ENCODE measurements at places on chromosomes 12 and 14. TPM values are rescaled to one million over a fixed set of nuclear protein-coding genes. Genes with fewer than 3 reads are reported as not detected.

Gene CRIP1
- total RNA-seq = 24.3 TPM

Gene LYZ
- total RNA-seq = 28.0 TPM

Gene SLCO1B1
- not detected for total RNA-seq

DNA sequence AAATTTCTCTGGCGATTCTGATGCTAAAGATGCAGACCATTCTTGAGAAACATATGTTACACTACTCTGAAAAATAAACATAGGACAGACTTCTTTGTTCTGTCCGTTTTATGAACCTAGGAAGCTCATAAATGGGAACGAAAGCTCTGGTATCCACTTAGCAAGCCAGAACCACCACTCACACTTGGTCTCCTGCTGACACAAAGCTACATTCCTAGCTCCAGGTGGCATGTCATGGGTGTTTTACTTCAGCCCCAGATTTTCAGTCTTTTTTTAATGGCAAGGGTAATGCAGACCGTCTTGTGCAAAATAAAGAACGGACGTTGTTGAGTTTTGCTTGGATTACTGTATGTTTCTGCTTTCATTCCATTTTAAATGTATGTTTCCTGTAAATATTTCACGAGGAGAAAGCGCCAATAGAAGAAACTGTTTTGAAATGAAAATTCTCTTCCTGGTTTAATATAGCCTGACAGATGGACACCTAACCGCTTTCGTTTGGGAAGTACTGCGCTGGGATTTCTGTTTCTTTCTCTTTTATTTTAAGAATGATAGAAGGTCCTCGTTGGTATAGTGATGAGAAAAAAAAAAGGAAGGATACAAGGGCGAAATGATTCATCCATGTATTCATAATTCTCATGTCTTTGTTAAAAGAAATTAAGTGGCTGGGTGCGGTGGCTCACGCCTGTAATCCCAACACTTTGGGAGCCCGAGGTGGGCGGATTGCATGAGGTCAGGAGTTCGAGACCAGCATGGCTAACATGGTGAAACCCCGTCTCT lies 871 bp upstream of the COQ5 start:
- no peaks in the 10 kb centered on the region for H3K36me3 ChIP-seq
- no peaks in the 10 kb centered on the region for H3K27me3 ChIP-seq
- H3K4me3 ChIP-seq = peak overlapping the region; percentile 5
- H3K4me1 ChIP-seq = peaks cover 19% of the 10 kb centered on the region
- peak overlapping the region; percentile 96 for H3K27ac ChIP-seq

- no peak overlapping the region for H3K4me3 ChIP-seq
- no peaks in the 10 kb centered on the region for H3K4me1 ChIP-seq
- DNase-seq = no peak
- H3K27me3 ChIP-seq = no peaks in the 10 kb centered on the region
- no peaks in the 10 kb centered on the region for H3K36me3 ChIP-seq
Observed at GRCh38 chr12:27151479-27151878, 69.1 kb upstream of the C12orf71 start.

- H3K4me3 ChIP-seq = no peak overlapping the region
- peaks cover 27% of the 10 kb centered on the region for H3K4me1 ChIP-seq
- DNase-seq = no peak
- H3K27me3 ChIP-seq = no peaks in the 10 kb centered on the region
Observed at GRCh38 chr12:68403296-68403695, 71.1 kb upstream of the MDM1 start.

GRCh38 chr14:38363217-38363616 lies 107.3 kb upstream of the CLEC14A start:
- H3K4me3 ChIP-seq = no peak overlapping the region
- no peak overlapping the region for H3K27ac ChIP-seq
- no peaks in the 10 kb centered on the region for H3K27me3 ChIP-seq
- H3K36me3 ChIP-seq = no peaks in the 10 kb centered on the region

DNA sequence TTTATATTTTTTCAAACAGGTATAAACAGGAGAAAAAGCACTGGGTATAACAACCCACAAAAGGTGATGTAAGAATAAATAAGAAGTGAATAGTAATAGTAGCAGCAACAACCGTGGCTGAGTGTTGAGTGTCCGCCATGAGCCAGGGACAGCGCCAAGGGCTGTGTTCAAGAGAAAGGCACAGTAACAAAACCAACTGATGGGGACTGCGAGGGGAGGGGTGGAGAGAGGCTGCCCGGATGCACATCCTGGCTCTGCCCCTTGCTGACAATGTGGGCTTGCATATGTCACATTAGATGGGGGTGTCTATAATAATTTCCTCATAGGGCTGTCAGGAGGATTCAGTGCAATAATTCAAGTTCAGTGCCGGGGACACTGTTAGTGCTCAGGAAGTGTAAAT lies 912.4 kb downstream of the VRK1 start:
- H3K27ac ChIP-seq = no peak overlapping the region
- no peak for DNase-seq
- H3K36me3 ChIP-seq = no peaks in the 10 kb centered on the region

DNA sequence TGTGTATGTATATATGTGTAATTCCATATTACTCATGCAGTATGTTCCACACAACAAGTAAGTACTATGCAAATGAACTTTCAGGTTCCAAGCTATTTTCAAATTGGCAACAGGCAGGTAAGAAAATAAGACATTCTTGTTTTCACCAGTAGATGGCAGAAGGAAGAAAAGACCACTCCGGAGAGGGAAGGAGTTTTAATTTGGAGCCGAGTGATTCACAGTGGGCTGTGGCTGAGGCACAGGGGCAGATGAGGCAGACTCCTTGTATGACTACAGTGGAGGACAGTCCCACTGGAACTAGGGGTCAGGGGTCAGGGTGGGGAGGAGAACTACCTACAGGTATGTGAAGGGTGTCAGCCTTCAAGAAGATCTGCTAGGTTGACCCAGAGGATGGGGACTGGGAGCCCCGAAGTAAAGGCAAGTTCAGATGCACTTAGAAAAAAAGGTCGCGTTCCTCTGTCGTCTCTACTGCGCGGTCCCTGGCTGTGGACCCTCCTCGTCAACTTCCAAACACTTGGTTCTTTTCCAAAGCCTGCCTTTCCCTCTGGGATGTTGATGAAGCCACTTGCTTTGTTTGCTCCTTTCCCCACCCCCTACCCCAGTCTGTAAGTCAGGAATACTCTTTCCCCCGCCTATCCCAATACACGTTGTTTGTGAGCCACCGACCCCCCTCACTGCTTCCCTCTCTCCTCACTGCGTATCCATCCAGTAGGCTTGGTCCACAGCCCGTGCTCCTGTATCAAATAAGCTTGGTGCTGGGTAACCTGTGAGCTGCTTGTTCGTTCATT lies 24.1 kb downstream of the DDX47 start:
- no peak overlapping the region for H3K4me3 ChIP-seq
- H3K4me1 ChIP-seq = no peaks in the 10 kb centered on the region
- DNase-seq = no peak
- no peaks in the 10 kb centered on the region for H3K27me3 ChIP-seq
- no peak overlapping the region for H3K27ac ChIP-seq

DNA sequence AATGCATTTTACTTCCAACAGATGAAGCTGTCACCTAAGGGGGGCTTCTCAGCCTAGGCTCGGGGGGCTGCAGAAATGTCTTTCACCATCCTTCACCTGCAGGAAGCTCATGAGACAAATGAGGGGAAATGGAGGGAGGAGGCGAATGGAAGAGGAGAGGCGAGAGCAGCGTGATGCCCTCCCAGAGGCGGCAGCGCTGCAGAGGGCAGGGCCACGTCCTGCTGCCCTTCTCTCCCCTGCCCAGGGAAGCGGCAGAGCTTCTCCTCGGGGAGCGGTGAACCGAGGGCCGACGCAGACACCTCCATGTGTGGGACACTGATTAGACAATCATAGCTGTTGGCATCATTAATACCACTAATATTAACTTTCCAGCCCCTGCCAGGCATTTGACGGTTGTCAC lies 78.3 kb downstream of the SERPINA3 start:
- no peaks in the 10 kb centered on the region for H3K36me3 ChIP-seq
- H3K4me3 ChIP-seq = no peak overlapping the region
- H3K27ac ChIP-seq = no peak overlapping the region
- DNase-seq = peak; percentile 30

DNA sequence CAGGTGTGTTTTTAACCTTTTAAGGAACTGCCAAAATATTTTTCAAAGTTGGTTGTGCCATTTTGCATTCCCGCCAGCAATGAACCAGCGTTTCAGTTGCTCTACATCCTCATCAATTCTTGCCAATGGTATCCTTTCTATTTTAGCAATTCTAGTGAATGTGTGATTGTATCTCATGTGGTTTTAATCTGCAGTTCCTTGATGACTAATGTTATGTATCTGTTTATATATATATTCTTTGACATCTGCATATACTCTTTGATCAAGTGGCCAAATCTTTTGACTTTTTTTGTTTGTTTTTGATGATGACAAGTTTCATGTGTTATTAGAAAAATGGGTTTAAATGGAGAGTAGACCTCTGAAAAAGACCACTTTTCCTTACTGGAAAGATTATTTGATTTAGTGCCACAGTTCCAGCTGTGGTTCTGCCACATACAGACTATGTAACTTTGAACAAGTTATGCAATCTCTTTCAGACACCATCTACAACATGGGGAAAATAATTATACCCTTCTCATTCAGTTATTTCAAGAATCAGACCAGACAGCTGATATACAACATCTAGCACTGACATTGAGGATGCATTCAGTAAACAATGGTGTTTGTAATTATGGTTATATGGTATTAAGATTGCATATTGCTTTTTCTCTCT lies 146.3 kb upstream of the CNOT2 start:
- no peak for DNase-seq
- H3K36me3 ChIP-seq = no peaks in the 10 kb centered on the region
- no peak overlapping the region for H3K4me3 ChIP-seq
- H3K27ac ChIP-seq = no peak overlapping the region

GRCh38 chr14:45811155-45811554 lies 558.2 kb upstream of the MIS18BP1 start:
- no peaks in the 10 kb centered on the region for H3K27me3 ChIP-seq
- peaks cover 21% of the 10 kb centered on the region for H3K4me1 ChIP-seq
- H3K27ac ChIP-seq = peak overlapping the region; percentile 75
- no peak overlapping the region for H3K4me3 ChIP-seq
- no peaks in the 10 kb centered on the region for H3K36me3 ChIP-seq

GRCh38 chr14:105061428-105062047 lies 3.7 kb downstream of the GPR132 start:
- H3K27me3 ChIP-seq = no peaks in the 10 kb centered on the region
- DNase-seq = peak; percentile 76
- H3K27ac ChIP-seq = peak overlapping the region; percentile 40
- no peaks in the 10 kb centered on the region for H3K36me3 ChIP-seq

DNA sequence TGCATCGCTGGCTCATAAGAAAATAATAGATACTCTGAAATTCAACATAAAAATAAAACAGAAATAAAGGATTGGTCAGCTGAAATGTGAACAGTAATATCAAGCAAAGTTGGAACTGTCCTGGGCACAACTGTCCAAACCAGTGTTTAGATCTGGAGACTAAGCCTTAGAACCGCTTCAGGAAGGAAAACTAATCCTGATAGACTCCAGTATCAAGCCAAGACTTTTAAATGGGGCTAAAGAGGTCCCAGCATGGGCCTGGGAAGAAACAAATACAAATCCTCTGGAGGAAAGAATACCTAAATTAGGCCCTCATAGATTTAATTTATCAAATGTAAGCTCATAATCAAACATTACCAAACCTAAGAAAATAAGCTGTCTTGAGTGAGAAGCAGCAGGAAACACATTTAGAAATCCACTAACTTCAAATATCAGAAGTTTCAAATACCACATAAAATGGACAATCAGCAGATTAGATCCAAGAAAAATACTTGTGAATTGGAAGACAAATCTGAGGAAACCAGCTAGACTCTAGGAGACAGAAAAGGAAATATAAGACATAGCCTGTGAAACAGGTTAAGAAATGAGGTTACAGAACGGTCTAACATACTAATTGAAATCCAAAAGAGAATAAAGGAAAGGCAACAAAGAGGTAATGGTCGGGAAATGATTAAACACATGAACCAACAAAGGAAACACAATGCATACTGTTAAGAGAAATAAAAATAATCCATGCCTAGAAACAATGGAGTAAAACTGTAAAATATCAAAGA lies 27.6 kb downstream of the SCAF11 start:
- H3K4me1 ChIP-seq = peaks cover 34% of the 10 kb centered on the region
- H3K4me3 ChIP-seq = no peak overlapping the region
- no peak for DNase-seq
- H3K36me3 ChIP-seq = no peaks in the 10 kb centered on the region

DNA sequence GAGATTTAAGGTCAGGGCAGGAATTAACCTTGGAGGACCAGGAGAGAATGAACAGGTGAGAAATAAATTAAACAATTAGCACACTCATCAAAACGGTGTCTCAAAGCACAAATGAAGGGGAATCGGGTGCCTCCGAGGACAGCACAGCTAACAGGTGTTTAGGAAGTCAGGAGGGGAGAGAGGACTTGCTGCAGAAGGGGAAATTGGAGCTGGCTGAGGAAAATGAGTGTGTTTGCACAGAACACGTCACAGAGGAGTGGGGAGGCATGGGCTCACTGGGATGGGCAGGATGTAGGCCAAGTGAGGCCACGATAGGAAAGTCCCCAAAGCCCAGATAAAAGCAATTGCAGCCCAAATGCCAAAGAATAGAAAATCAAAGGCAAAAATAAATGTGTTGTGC lies 121.7 kb downstream of the ZNF664 start:
- H3K4me1 ChIP-seq = peaks cover 12% of the 10 kb centered on the region
- H3K36me3 ChIP-seq = no peaks in the 10 kb centered on the region
- H3K27me3 ChIP-seq = no peaks in the 10 kb centered on the region
- no peak overlapping the region for H3K27ac ChIP-seq
- no peak for DNase-seq

GRCh38 chr14:89107626-89108025 lies 283.2 kb downstream of the TTC8 start:
- H3K36me3 ChIP-seq = no peaks in the 10 kb centered on the region
- no peak overlapping the region for H3K4me3 ChIP-seq
- H3K27me3 ChIP-seq = no peaks in the 10 kb centered on the region
- DNase-seq = no peak
- H3K4me1 ChIP-seq = no peaks in the 10 kb centered on the region
- H3K27ac ChIP-seq = no peak overlapping the region

GRCh38 chr12:28555748-28556147 lies 365.5 kb downstream of the CCDC91 start:
- H3K4me1 ChIP-seq = peaks cover 11% of the 10 kb centered on the region
- no peak overlapping the region for H3K4me3 ChIP-seq
- H3K27ac ChIP-seq = no peak overlapping the region

- no peak overlapping the region for H3K27ac ChIP-seq
- H3K27me3 ChIP-seq = no peaks in the 10 kb centered on the region
- H3K4me3 ChIP-seq = no peak overlapping the region
- no peak for DNase-seq
- no peaks in the 10 kb centered on the region for H3K36me3 ChIP-seq
Observed at GRCh38 chr12:119902084-119902509, 25.0 kb upstream of the CIT start.
